HFFc6 (cell line): ENCODE measurements at places on chromosomes 6 and 20.
A peak's percentile ranks its signal among the peaks of the same experiment; 100 is the strongest.

GRCh38 chr6:158536084-158536890, 23.6 kb upstream of the TMEM181 start:
- no peaks in the 10 kb centered on the region; the same call in 1 of the 2 replicates for H3K4me1 ChIP-seq
- H3K27me3 ChIP-seq: peaks cover 39% of the 10 kb centered on the region
- H3K36me3 ChIP-seq: no peaks in the 10 kb centered on the region
- peak overlapping the region; percentile 78 for H3K4me3 ChIP-seq
- no peak overlapping the region for H3K27ac ChIP-seq
- DNase-seq: peak; percentile 25

- peaks cover 29% of the 10 kb centered on the region for H3K4me1 ChIP-seq
- peak; percentile 64 for DNase-seq
- peaks cover 4% of the 10 kb centered on the region; the same call in 1 of the 2 replicates for H3K36me3 ChIP-seq
- no peak overlapping the region for H3K4me3 ChIP-seq
These were observed 105.5 kb downstream of the DHX35 start for GRCh38 chr20:39067526-39068216.

GRCh38 chr20:61557621-61558020, 305.6 kb downstream of the CDH4 start:
- peaks cover 3% of the 10 kb centered on the region for H3K27me3 ChIP-seq
- no peak for DNase-seq
- no peaks in the 10 kb centered on the region for H3K36me3 ChIP-seq
- no peak overlapping the region; the same call in 1 of the 2 replicates for H3K27ac ChIP-seq
- H3K4me1 ChIP-seq: peaks cover 63% of the 10 kb centered on the region

GRCh38 chr6:1311400-1312202, at the start of gene FOXQ1:
Gene FOXQ1 (plus strand): TSS chr6:1312098. CDS start chr6:1312705, 607 bp downstream.
- peaks cover 32% of the 10 kb centered on the region for H3K4me1 ChIP-seq
- peak; percentile 38 for DNase-seq
- H3K36me3 ChIP-seq: no peaks in the 10 kb centered on the region
- H3K27ac ChIP-seq: peak within 1 kb of the TSS; percentile 67
- peaks cover 11% of the 10 kb centered on the region for H3K27me3 ChIP-seq
- H3K4me3 ChIP-seq: peak within 1 kb of the TSS; percentile 89

DNA sequence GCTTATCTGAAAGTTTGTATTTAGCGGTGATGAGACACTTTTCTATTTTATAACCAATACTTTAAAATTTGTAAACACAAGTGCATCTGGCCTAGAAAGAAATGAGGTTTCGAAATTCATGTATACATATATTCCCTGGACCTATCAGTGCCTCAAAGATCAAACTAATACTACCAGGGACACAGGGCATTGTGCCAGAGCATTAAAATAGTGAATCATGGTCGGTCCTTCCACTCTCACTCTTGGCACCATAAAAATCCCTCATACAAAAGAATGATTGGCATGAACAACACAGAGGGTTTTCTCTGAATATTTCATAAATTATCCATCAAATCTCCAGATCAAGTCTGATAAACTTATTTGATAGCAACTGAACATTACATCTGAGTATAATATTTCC, 62.0 kb downstream of the MMUT start:
- no peaks in the 10 kb centered on the region for H3K36me3 ChIP-seq
- H3K4me1 ChIP-seq: peaks cover 1% of the 10 kb centered on the region
- no peak overlapping the region for H3K27ac ChIP-seq
- no peak for DNase-seq

DNA sequence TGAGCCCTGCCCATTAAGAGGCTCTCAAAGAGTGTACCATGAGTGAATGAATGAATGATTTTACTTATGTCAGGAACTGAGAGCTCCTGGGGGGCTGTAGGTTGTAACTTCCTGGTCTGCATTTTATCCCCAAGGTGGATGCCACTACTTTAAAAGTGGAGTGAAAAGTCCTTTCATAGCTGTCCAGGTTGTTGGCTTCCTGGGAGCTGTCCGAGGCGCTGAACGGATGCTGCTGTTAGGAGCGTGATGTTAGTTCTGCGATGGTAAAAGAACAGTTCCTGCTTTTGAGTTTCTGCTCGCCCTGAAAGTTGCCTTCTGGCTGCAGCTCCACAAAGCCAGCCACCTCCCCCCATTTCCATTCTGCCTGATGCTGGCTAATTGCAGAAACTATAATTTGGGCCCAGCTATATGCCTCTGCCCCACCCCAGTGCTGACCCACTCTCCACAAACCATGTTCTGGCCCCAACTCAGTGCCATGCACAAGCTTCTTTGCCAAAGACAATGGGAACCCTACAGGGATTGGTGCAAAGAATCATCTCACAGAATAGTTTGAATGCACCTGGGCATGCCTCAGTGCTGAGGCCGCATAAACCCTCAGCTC, 330.9 kb upstream of the CDH4 start:
- no peak overlapping the region for H3K4me3 ChIP-seq
- no peak overlapping the region for H3K27ac ChIP-seq
- H3K36me3 ChIP-seq: peaks cover 5% of the 10 kb centered on the region; the same call in 1 of the 2 replicates
- DNase-seq: no peak
- H3K4me1 ChIP-seq: no peaks in the 10 kb centered on the region

GRCh38 chr6:167467793-167468431, 143.0 kb downstream of the TTLL2 start:
- no peaks in the 10 kb centered on the region for H3K27me3 ChIP-seq
- no peak for DNase-seq
- no peaks in the 10 kb centered on the region for H3K4me1 ChIP-seq
- H3K36me3 ChIP-seq: peaks cover 18% of the 10 kb centered on the region
- H3K27ac ChIP-seq: no peak overlapping the region
- no peak overlapping the region for H3K4me3 ChIP-seq

DNA sequence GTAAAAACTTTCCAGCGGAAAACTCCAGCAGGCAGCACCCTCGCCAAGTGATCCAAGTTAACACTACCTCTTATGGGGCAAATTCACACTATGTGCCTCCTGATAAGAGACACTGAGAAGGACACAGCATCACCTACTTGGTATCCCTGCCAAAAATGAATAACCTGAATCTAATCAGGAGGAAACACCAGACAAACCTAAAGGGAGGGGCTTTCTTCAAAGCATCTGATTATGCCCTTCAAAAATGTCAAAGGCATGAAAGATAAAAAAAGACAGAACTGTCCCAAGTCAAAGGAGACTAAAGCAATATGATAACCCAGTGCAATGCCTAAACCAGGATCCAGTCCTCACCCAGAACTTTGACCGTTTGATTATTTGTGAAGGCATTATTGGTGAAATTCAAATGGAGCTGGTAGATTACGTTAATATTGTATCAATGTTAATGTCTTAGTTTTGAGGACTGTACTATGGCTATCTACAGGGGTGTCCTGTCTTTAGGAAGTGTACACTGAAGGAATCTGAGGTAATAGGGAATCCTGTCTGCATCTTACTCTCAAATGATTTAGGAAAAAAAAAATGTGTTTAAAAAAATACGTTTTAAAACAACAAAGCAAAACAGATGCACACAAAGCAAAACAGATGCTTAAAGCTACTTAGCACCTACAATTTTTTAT, 8.3 kb downstream of the TBC1D7 start:
- H3K27ac ChIP-seq: no peak overlapping the region
- H3K4me1 ChIP-seq: no peaks in the 10 kb centered on the region
- H3K36me3 ChIP-seq: peaks cover 35% of the 10 kb centered on the region
- no peak overlapping the region for H3K4me3 ChIP-seq
- H3K27me3 ChIP-seq: no peaks in the 10 kb centered on the region

GRCh38 chr6:27144740-27145079, 102.8 kb upstream of the PRSS16 start:
- H3K4me3 ChIP-seq: no peak overlapping the region
- no peak overlapping the region for H3K27ac ChIP-seq
- no peaks in the 10 kb centered on the region for H3K36me3 ChIP-seq
- H3K4me1 ChIP-seq: peaks cover 45% of the 10 kb centered on the region
- no peak for DNase-seq
- no peaks in the 10 kb centered on the region for H3K27me3 ChIP-seq

DNA sequence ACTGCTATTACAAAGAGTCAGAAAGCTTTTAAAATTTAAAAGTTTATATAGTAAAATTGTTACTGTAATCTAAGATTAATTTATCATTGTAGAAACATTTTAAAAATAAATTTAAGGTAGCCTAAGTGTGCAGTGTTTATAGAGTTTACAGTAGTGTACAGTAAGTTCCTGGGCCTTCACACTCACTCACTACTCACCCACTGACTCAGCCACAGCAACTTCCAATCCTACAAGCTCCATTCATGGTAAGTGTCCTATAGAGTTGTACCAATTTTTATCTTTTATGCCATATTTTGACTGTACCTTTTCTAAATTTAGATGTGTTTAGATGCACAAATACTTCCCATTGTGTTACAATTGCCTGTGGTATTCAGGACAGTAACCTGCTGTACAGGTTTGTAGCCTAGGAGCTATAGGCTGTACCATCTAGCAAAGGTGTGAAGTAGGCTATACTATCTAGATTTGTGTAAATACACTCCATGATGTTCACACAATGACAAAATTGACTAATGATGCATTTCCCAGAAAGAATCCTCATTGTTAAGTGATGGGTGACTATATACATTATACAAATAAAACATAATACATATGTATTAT, 10.2 kb upstream of the TMEM170B start:
- peaks cover 2% of the 10 kb centered on the region for H3K27me3 ChIP-seq
- DNase-seq: no peak
- H3K36me3 ChIP-seq: no peaks in the 10 kb centered on the region
- H3K4me3 ChIP-seq: no peak overlapping the region

DNA sequence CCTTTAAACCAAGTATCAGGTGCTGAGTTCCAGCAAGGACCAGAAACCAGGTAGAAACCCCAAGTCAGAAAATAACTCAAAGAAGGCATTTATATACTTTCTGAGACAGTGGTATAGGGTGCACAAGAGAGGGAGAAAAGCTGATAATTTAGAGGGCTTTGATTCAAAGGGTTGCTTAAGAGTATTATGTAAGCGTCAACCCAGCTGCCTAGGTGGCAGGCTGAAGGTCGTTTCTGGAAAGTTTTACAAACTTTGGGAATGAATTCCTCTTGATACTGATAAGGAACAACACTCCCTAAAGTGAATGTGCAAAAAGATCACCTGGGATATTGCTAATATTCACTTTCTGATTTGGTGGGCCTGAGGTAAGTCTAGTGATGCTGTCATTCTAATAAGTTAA, 800.7 kb downstream of the MAFB start:
- no peak overlapping the region for H3K27ac ChIP-seq
- no peak for DNase-seq
- H3K36me3 ChIP-seq: no peaks in the 10 kb centered on the region
- no peak overlapping the region for H3K4me3 ChIP-seq
- peaks cover 3% of the 10 kb centered on the region; the same call in 1 of the 2 replicates for H3K27me3 ChIP-seq
- peaks cover 16% of the 10 kb centered on the region for H3K4me1 ChIP-seq

- peaks cover 82% of the 10 kb centered on the region for H3K4me1 ChIP-seq
- H3K27ac ChIP-seq: peak within 1 kb of the TSS; percentile 91
- peak within 1 kb of the TSS; percentile 91 for H3K4me3 ChIP-seq
- peaks cover 28% of the 10 kb centered on the region for H3K36me3 ChIP-seq
- DNase-seq: peak; percentile 75
These were observed at the start of gene PRDM1 for GRCh38 chr6:106085984-106086813. Gene PRDM1 (plus strand): TSS chr6:106086336. CDS start chr6:106086554, 218 bp downstream.

DNA sequence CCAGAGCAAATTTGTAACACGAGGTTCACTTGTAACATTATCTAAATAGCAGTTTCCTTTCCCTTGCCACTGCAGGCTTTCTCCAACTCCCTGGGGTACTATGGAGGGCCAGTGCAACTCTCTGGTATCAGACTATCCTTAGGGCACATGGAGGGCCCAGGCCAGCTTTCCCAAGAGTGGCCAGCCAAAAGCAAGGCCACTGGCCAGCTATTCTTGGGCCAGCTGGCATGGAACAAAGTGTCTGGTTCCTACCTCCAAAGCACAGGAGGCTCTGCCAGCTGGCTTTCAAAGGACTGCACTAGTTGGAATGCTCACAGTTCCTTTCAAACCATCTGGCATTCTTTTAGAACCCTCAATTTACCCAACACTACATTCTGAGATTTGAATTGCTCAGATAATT, 8.7 kb downstream of the RNF24 start:
- no peak for DNase-seq
- no peak overlapping the region for H3K4me3 ChIP-seq
- peaks cover 15% of the 10 kb centered on the region for H3K36me3 ChIP-seq
- H3K4me1 ChIP-seq: peaks cover 39% of the 10 kb centered on the region

DNA sequence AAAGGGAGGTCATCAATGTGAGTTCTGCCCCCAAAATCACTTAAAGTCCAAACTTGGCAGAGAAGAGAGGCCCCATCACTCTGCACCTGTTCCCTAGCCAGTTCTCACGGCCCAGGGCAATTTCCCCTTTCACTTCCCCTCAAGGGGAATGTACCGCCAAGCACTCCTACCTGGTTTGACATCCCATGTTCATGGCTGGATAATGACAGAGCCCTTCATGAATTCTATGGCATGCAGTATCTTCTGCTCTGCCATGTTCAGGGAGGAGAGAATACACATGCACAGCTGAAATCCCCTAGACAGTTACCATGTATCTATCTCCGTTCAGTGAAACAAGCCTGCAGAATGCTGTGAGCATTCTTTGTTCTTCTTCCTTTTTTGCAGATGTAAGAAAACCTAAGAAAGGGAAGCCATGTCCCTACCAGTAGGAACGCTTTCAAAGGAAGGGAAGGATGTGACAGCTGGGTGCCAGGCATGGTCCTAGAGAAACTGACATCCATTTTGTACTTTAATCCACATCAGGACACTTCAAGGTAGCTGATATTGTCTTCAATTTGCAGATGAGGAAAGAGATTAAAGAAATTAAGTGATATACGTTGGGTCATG, 79.8 kb upstream of the ARID1B start:
- H3K4me3 ChIP-seq: no peak overlapping the region
- DNase-seq: no peak
- H3K36me3 ChIP-seq: no peaks in the 10 kb centered on the region

DNA sequence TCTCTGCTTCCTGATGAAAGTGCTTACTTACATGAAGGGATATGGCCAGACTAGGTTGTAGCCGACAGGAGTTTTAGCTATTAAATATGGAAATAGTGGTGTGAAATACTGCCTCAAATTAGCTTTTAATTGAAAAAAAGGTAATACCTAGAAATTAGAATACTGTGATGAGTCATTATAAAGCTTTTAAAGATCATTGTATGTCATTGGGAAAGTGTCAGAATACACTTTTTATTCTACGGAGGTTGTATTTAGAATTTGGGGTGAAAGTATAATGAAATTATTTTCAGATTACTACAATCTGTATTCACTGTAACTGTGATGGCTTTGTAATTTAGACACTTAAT, 2.2 kb downstream of the LOC128125822 start:
- DNase-seq: no peak
- H3K4me1 ChIP-seq: peaks cover 39% of the 10 kb centered on the region
- H3K36me3 ChIP-seq: peaks cover 29% of the 10 kb centered on the region
- peak overlapping the region; percentile 91 for H3K27ac ChIP-seq
- H3K4me3 ChIP-seq: peak overlapping the region; percentile 98

DNA sequence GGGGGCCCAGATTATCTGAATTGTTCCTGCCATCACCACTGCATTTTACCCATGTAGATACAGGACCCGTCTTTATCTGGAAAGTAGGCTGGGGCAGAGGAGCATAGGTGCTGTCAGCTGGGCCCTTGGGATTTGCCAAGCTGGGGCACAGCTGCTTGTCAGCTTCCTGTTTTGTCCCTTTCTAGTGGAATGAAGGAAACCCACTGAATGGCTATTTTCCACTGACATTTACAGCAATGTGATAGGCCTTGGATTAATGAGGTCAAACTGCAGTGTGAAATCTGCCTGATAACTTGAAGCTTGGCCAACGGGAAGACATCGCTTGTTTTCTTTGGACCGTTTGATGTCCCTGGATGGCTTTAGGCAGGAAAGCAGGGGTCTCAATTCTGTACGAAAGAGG, 6.7 kb downstream of the PPP1R16B start:
- peaks cover 42% of the 10 kb centered on the region for H3K27me3 ChIP-seq
- DNase-seq: no peak
- H3K4me1 ChIP-seq: no peaks in the 10 kb centered on the region
- no peaks in the 10 kb centered on the region for H3K36me3 ChIP-seq
